GM10248 (cell line): ENCODE measurements at places on chromosomes 7 and 10.

DNA sequence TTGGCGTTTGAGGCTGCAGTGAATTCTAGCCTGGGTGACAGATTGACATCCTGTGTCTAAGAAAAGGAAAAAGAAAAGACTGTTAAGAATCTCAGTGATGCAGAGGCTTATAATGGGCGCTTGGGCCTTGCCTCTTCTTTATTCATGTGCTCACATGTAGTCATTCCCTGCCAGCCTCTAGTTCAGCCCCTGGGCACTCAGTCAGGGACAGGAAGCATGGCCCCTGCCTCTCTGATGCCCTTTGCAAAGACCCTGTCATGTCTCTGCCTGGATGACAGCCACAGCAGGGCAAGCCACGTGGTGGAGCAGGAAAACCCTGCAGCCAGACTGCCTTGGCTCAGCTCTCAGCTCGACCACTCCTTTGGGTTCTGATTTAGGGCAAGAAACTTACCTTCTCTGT lies 368.9 kb downstream of the RPS24 start:
- DNase-seq: no peak

DNA sequence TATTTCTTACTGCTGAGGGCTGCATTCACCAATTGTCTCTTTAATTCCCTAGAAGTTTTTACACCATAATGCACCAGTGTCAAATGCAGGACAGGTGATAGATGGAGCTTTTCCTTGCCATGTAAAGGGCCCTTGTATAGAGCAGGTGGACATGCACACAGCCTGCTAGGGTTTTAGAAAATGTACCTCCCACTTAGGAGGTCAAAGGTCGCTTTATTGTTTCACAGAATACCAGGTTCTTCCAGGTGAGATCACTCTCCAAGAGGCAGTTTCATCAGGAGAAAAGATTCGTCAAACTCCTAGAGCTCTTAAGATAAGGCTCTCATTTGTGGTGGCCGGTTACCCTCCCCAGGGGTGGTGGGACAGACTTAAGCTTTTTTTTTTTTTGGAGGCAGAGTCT lies 215.8 kb downstream of the PHTF2 start:
- DNase-seq: no peak

- DNase-seq: no peak
Measured at GRCh38 chr10:96850825-96851224, 18.7 kb downstream of the LCOR start.

DNA sequence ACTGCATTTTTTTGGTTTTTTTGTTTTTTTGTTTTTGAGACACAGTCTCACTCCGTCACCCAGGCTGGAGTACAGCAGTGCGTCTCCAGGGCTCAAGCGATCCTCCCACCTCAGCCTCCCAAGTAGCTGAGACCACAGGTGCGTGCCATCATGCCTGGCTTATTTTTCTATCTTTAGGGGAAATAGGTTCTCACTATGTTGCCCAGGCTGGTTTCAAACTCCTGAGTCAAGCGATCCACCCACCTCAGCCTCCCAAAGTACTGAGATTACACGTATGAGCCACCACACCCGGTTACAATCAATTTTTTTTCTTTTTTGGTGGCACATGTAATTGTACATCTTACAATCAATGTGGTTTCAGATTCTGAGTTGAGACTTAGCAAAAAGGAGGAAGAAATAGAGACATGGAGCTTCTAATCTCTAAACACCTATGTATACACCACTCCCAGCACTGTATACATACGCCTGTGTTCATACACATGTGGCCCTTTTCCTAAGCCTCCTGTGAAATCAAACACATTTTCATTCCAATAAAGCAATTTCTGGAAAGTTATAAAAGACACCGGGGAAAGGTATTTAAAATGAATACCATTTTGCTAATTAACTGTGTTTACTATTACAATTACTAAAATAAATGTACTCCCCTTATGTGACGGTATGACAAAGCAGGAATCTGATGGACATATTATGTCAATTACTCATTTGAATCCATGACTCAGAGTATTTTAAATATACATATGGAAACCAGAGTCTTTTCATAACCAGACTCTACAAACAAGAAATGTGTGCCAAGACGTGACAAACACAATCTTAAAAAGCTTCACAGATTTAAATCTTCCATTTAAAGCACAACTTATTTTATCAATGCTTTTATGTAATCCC lies 40.9 kb downstream of the SMURF1 start:
- DNase-seq: no peak

GRCh38 chr10:7320072-7320471 lies 90.8 kb downstream of the SFMBT2 start:
- DNase-seq: no peak

DNA sequence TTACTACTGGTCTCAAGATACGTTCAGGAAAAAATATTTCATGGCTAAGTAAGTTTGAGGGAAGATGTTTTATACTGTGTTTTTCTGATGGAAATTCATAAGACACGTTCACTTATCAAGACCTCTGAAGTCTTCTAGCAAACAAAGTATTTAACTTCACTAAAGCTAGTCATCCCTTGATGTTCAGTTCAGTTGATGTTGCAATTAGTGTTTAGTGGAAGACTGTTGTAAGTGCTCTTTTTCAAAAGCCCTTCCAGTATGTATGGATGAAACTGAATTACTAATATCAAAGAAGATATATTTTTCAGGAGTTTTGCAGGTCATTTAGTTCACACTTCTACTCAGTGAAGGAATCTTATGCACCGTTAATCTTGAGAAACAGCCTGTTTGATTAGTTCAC lies 25.1 kb downstream of the CUL1 start:
- no peak for DNase-seq

GRCh38 chr10:122656308-122656705 lies 43.3 kb downstream of the C10orf120 start:
- DNase-seq: no peak

- no peak for DNase-seq
Measured at GRCh38 chr10:4241724-4242345, 456.8 kb upstream of the KLF6 start.

GRCh38 chr7:28104041-28104541 lies 76.5 kb downstream of the JAZF1 start:
- no peak for DNase-seq

GRCh38 chr10:30011956-30012647 lies 47.3 kb downstream of the JCAD start:
- no peak for DNase-seq

DNA sequence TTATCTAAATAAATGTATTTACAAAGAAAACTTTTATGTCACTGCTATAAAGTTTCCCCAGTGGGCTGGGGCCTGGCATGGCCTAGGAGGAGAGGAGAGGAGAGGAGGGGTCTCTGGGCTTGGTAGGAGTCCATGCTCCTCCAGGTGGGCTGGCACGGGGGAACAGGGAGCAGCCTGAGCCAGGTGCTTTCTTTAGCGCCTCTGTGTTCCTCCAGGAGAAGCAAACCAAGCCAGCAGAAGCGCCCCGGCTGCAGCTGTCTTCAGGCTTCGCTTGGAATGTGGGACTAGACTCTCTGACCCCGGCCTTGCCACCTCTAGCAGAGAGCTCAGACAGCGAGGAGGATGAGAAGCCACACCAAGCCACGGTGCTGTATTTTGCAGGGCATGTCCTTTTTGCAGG lies 10.6 kb downstream of the CALHM2 start:
- no peak for DNase-seq

- DNase-seq: no peak
Measured at GRCh38 chr7:104175361-104175984, 32.3 kb downstream of the ORC5 start.

GRCh38 chr10:43060291-43060690 lies 16.6 kb upstream of the RET start:
- no peak for DNase-seq

DNA sequence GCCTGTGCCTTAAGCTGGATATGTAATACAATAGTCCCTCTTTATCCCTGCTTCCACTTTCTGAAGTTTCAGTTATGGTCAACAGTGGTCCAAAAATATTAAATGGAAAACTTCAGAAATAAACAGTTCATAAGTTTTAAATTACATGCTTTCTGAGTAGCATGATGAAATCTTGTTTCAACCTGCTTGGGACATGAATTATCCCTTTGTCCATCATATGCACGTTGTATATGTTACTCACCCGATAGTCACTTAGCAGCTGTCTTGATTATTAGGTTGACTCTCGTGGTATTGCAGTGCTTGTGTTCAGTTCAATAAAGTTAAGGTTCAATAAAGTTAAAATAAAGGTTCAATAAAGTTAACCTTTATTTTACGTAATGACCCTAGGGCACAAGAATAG lies 25.5 kb downstream of the C1GALT1 start:
- no peak for DNase-seq

DNA sequence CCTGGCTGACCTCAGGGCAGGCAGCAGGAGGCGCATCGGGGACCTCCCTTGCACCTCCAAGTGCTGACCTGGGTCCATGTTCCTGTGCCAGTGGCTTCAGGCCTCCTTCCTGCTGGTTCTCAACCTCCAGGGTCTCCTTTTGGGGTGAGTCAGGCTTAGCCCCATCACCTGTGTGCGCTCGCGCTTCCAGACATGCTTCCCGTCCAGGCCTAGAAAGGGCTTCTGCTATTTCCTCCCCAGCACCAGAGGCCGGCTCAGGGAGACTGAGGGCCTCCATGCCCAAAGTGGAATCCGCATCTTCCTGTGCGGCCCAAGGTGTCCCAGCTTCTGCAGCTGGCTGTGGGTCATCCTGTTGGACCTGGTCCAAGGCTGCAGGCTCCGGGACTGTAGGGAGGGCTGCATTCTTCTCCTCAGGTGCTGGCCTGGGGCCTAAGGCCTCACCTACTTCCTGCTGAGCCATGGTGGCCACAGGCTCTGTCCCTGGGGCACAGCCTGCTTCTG lies 5.9 kb downstream of the NACAD start:
- DNase-seq: no peak

GRCh38 chr10:24346877-24347519 lies 138.1 kb downstream of the KIAA1217 start:
- no peak for DNase-seq

- no peak for DNase-seq
Measured at GRCh38 chr10:1169186-1169885, 113.2 kb downstream of the WDR37 start.

GRCh38 chr10:80599424-80599847 lies 61.7 kb downstream of the SH2D4B start:
- DNase-seq: peak; percentile 76

DNA sequence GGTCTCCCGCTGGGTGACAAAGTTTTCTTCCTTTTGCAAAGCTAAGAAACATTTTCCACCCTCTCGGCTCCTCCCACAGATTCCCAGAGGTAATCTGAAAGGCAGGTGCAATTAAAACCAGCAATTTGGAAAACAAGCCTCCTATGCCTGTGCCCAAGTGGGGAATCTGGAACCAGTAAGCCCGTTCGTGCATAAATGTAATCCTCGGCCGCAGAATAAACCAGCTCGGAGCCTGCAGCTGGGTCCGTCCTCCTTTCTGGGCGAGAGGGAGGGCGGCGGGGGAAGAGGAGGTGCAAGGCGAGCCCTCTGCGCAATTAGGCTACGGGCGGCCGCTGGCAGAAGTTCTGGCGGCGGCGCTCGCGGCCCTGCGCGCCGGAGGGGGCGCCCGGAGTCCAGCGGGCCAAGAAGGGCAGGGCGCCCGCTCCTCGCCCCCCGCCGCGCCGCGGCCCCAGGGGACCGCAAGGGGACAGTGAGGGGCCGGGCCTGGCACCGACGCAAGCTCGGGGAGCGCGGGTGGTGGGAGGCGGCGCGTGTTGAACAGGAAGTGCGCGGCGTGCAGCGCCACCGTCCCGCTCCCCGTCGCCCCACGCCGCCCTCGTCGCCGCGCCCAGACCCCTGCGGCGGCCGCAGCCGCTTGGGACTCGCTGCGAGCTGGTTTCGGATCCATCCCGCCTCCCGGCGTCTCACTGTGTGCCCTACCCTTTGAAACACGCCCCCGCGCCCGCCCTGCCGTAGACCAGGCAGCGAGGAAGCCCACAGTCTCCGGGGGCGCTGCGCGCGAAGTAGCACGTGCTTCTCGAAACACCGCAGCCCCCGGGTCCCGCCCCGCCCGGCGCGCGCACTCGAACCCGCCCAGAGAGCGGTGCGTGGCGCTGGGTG lies at the start of gene PRKAG2:
TSS of gene PRKAG2 (minus strand) at position 217 of the 879 bp plus-strand sequence. CDS start 495 bp downstream, outside the sequence.
- peak; percentile 67 for DNase-seq

- DNase-seq: no peak
Measured at GRCh38 chr7:52727632-52728031, 307.8 kb upstream of the POM121L12 start.

DNA sequence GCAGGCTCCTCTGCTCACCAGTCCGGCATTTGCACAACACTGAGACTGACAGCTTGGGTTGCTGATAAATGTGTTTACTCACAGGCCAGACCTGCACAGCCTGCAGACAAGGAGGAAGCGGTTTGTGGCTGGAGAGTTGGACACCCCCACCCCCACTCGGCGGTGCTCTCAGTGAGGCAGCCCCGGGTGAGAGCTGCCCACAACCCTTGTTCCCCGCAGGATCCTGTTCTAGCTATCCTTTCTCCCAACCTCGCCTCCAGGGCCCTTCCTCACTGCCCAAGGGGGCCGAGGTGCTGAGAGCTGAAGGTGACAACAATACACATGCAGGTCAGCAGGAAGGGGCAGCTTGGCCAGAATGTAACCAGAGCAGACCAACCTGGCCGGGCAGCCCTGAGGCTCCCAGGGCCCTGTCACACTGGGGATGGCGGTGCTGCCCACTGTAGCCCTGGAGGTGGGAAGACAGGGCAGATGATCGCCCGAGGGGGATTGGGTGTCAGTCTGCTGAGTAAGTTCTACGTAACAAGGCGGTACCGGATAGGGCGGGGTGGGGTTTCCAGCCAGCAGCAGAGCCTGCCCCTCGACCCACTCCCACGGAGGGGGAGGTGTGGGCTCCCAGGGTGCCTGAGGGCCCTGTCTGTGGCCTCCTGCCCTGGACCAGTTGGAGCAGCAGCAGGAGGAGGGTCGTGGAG lies 2.1 kb upstream of the ADAM8 start:
- peak; percentile 78 for DNase-seq

DNA sequence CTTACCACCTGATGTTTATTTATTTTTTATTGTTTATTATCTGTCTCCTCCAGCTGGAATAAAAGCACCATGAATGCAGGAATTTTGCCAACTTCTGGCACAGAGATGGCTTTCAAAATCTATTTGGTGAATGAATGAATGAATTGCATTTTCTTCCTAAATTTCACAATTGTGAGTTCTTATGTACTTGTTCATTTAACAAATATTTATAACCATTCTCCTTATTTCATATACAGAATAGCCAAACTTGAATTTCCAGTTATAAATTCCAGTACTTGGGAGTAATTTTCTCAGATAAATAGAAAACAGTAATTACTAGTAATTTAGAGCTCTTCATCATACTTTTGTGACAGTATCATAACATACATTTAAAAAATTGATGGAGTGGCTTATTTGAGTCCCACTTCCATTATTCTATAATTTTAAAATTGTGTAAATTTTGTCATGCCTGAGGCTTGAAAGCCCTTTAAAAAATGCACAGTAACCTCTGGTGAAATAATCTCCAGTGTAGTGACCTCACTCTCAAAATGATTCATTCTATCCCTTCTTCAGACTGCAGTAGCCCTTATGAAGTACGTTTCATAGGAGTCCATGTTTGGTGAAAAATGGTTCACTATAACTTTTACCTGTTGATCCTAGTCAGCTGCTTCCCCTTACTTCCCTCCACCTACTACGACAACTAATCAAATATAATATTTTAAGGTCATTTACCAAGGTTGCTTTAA lies 40.0 kb upstream of the SRI start:
- no peak for DNase-seq
